ENCODE measurements at places on chromosomes 11 and 22. TPM values are rescaled to one million over a fixed set of nuclear protein-coding genes. Genes with fewer than 3 reads are reported as not detected.

GRCh38 chr11:17906436-17906835 lies 106.4 kb downstream of the SERGEF start:
- ATAC-seq = peak; percentile 41

- ATAC-seq = peak; percentile 85
These were observed 734.7 kb downstream of the KCNA4 start for GRCh38 chr11:29282088-29282487.

Gene SLC6A5
- not detected for total RNA-seq

Gene LRRC10B
- 0.12 TPM for total RNA-seq

GRCh38 chr22:42688241-42689211 lies 32.1 kb downstream of the A4GALT start:
- peak; percentile 59 for ATAC-seq

DNA sequence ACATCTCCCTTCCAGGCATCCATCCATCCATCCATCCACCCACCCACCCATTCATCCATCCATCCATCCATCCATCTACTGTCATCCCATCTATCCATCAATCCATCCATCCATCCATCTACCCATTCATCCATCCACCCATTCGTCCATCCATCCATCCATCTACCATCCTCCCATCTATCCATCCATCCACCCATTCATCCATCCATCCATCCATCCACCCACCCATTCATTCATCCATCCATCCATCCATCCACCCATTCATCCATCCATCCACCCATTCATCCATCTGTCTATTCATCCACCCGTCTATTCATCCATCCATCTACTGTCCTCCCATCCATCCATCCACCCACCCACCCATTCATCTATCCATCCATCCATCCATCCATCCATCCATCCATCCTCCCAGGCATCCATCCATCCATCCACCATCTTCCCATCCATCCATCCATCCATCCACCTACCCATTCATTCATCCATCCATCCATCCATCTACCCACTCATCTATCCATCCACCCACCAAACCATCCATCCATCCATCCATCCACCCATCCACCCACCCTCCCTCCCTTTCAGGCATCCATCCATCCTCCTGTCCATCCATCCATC lies 33.7 kb downstream of the OSBPL5 start:
- no peak for ATAC-seq

DNA sequence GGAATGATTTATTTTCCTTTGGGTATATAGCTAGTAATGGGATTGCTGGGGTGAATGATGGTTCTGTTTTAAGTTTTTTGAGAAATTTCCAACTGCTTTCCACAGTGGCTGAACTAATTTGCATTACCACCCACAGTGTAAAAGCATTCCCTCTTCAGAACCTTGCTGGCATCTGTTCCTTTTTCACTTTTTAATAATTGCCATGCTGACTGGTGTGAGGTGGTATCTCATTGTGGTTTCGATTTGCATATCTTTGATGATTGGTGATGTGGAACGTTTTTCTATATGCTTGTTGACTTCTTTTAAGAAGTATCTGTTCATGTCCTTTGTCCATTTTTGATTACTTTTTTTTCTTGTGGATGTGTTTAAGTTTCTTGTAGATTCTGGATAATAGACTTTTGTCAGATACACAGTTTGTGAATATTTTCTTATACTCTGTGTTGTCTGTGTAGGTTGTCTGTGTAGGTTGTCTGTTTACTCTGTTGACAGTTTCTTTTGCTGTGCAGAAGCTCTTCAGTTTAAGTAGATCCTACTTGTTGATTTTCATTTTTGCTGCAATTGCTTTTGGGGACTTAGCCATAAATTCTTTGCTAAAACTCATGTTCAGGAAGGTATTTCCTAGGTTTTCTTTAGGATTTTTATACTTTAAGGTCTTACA lies 291.8 kb upstream of the DDI1 start:
- no peak for ATAC-seq

- ATAC-seq = no peak
These were observed 237.6 kb upstream of the CCDC179 start for GRCh38 chr11:23097891-23098290.

Gene OR2AG2
- 0.04 TPM for total RNA-seq

Gene TUB
- total RNA-seq = 1.00 TPM

- ATAC-seq = peak; percentile 15
These were observed 1.5 kb downstream of the CHEK1 start for GRCh38 chr11:125626288-125626950.

Gene TOLLIP
- total RNA-seq = 118 TPM

- ATAC-seq = no peak
These were observed 8.6 kb downstream of the GAL start for GRCh38 chr11:68692871-68693483.

DNA sequence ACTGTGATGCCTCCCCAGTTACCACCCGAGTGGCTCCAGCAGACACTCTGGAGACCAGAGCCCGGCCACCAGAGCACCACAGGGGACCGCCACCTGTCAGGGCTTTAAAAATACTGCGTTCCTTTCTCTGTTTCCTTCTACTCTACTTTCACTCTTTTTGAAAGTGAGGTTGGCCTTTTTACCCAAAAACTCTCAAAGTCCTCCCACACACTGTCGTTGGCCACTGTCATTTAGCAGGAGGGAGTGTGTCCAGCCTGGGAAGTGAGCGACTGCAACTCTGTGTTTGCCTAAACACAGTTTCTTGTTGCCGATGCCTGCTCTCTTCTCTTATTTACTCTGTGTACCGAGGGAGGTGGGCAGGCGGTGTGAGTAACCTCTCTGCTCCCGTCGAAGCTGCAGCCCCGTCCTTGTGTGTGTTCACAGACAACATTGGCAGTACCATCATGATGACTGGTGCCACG lies 90.8 kb upstream of the CLDN5 start:
- ATAC-seq = no peak

- no peak for ATAC-seq
These were observed 569.3 kb downstream of the MIAT start for GRCh38 chr22:27226666-27227065.

DNA sequence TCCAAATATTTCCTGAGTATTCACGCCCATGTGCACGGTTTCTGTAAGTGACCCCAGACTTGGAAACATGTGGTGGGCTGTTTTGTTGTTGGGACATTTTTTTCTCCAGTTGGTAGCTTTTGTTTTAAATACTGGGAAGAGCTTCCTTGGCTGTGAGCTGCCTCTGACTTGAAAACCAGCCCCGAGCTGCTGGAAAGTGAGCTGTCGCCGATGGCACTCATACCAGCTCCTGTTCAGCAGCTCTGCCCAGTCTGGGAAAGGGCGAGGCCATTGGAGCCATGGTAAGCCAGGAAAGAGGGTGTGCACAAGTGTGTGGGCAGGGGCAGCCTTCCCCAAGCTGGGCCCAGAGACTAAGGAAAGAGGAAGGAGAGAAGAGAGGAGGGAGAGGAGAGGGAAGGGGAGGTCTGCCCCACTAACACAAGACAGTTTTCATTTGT lies 3.2 kb upstream of the FLI1 start:
- ATAC-seq = no peak

DNA sequence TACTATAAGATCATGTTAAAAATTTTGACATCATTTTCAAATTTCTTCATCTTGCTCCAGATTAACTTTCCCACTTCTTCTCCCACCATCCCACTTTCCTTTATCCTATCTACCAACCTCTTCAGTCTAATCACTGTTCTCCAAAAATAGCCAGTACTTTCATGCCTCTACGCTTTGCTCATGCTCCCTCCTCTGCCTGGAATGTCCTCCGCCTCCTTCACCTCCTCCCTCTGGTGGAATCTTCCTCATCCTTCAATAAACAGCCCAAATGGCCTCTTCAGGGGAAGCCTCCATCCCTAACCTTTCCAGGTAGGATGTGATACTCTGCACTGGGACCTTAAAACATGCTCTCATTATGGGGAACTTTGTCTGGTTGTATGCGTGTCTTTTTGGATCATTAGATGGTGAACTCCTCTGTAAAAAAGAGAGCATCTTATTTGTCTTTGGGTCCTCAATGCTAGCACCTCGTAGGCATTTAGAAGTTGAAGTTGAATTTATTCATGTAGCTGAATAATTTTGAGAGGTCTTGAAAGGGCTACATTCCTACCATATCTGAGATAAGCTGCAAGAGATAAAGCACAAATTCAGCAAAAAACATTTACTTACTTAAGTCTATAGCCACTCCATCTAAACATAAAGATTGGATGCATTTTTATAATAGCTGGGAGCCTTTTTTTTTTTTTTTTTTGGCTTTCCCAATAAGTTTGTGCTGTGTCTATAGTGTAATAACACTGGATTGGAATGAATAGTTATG lies 8.0 kb upstream of the CSRP3 start:
- no peak for ATAC-seq

- ATAC-seq = no peak
These were observed 3.4 kb upstream of the APLP2 start for GRCh38 chr11:130066338-130066737.

Gene EIF3F
- total RNA-seq = 206 TPM

DNA sequence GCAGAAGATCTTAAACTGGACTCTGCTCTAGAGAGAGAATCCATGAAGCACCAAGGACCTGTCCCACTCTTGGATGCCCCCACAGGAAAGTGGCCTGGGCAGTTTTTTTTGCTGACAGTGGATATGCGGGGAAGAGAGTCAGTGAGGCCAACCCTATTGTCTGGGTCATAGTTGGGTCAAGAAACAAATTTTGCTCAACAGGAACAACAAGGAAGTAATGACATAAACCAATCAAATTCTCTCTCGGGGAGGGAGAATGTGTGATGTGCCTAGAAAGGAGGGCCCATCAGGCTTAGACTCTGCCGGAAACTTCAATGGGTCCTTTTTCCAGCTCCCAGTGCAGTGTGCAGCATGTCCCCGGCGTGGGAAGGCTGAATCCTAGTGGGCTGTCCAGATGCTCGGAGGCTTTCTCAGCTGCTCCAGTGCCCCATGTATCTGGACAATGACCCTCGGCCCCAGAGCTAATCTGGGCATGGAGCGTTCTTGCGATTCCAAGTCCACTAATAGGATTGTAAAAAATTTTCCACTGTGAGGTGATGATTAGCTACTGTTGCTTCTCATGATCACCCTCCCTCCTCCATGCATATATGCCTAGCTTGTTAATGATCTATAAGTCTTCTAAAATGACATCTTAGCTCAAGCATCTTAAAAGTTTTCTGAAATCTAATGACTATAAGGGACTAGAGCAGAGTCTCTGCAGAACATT lies 101.0 kb downstream of the SNX19 start:
- ATAC-seq = peak; percentile 60

Gene MMP13
- not detected for total RNA-seq

DNA sequence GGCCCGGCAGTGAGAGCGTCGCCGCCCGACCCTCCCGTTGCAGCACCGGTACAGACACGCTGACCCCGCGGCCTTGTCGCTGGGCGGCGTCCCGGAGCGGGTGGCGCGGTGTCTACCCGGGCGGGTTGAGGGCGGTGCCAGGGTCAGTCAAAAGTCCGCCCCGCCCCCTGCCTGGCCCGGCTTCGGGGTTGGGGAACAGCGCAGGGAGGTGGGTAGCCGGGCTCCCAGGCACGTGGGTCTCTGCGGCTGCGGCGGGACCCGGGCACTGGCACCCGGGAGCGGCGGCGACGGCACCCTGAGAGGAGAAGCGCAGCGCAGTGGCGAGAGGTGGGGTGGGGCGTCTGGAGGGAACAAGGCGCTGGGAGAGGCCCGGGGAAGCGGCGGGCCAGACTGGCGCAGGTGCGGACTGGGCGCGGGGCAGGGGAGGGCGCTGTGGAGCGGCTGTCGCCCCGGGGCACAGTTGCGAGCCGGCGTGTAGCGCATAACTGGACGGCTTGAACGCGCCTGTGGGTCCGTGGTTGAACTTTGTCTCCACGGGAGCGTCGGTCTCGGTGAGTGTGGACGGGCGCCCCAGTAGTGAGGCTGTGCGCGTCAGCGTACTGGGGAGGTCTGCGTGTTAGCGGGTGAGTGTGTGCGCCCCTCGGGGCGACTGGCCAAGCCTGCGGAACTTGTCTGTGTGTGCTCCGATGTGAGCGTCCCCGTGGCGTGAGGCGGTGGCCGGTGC lies at the start of gene P2RY2:
TSS of gene P2RY2 (plus strand) at position 176 of the 724 bp plus-strand sequence. CDS start 15,879 bp downstream, outside the sequence.
- ATAC-seq = peak; percentile 86

Gene CELF1
- 63.7 TPM for total RNA-seq

Gene CELSR1
- total RNA-seq = 36.0 TPM

Gene TYR
- not detected for total RNA-seq

- no peak for ATAC-seq
These were observed 45.6 kb downstream of the CD82 start for GRCh38 chr11:44611088-44611487.
